ENCODE measurements at places on chromosomes 13 and 19.

DNA sequence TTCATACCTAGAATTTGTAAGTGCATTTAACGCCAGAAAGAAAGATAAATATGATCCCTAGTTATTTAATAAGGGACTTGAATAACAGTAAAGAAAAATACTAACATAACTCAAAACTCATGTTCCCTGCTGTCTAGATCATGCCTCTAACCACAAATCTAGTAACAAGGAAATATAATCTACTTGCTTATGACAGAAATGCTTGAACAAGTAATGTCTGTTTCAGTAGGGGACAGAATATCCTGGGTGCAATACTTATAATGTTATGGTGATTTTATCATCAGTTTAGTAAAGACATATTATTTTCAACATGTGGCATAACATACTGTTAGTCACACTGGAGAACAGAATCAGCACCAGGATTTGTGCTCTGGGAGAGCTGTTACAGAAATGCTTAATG lies 861.9 kb upstream of the SLITRK1 start:
- DNase-seq, result no peak

DNA sequence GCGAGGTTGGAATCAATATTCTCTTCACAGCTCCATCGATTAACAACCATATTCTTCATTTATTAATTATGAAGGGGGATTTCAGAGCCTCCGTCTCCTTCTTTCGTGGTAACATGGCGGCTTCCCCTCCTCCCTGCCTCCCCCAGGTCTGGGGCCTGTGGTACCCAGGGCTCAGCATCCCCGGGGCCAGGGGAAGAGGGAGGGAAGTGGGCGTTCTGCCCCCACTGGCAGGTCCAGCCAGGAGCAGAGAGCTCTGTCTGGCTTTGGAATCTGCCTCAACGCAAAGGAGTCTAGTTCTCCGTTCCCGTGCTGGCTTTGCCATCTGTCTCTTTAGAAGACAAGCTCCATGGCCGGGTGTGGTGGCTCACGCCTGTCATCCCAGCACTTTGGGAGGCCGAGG lies 37.8 kb upstream of the ONECUT3 start:
- DNase-seq, result no peak

DNA sequence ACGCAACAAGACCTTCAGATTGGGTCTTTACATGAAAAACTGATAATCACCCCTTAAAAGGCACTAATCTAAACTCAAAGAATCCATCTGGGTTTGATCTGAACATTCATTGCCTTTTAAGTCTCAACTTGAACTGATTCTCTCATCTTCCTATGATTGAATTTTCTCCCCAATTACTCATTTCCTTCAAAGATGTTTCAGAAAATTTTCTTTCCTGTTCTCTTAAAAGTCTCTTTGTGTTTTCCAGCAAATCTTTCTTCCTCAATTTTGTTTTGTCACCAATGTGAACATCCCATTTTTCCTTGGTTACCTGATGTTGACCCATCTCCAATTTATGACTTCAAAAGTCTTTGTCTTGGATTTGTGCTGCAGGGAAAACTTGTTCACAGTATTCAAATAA lies 234.3 kb downstream of the DACH1 start:
- no peak for DNase-seq

DNA sequence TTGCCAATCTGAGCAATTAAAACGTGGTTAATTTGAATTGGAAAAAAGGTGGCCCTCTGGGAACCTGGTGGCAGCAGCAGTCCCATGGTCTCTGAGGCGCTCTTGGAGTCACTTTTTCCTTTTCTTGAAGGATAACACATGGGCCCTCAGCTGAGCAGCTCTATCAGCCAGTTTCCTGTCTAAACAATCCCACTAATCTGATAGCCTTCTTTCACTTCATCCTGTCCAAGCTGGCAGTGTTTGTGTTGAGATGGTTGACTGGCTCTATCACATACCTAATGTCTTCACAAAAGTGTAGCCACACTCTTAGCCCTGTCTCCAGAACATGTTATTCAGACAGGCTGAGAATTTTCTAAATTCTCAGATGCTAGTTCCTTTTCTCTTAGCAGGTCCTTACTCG lies 10.7 kb downstream of the MZT1 start:
- DNase-seq, result no peak

DNA sequence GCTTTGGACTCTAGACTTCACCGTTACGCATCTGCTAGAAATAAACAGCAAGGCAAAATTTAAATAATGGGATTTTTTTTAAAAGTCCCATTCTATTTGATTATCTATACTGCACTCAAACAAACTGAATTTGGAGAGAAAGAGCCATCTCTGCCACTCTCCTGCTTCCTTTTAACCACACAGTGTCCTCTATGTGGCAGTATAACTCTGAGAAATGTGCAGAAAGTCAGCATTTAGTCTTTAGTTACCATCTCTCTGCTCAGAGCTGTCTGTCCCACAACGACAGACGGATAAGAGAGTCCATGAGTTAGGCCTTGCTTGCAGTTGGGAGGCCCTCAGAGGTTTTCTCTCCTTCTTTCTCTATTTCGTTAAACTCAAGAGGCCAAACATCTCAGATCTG lies 21.2 kb downstream of the CCNA1 start:
- DNase-seq, result peak; percentile 20

- DNase-seq, result no peak
Measured at GRCh38 chr19:46111376-46111775, 13.1 kb downstream of the IGFL3 start.
